ENCODE measurements at places on chromosomes 5 and 9.
A peak's percentile ranks its signal among the peaks of the same experiment; 100 is the strongest.

GRCh38 chr5:132886064-132886823, 12.8 kb downstream of the LEAP2 start:
- no peak for DNase-seq

- no peak for DNase-seq
Observed at GRCh38 chr9:108182950-108183381, 672.8 kb downstream of the ACTL7B start.

DNA sequence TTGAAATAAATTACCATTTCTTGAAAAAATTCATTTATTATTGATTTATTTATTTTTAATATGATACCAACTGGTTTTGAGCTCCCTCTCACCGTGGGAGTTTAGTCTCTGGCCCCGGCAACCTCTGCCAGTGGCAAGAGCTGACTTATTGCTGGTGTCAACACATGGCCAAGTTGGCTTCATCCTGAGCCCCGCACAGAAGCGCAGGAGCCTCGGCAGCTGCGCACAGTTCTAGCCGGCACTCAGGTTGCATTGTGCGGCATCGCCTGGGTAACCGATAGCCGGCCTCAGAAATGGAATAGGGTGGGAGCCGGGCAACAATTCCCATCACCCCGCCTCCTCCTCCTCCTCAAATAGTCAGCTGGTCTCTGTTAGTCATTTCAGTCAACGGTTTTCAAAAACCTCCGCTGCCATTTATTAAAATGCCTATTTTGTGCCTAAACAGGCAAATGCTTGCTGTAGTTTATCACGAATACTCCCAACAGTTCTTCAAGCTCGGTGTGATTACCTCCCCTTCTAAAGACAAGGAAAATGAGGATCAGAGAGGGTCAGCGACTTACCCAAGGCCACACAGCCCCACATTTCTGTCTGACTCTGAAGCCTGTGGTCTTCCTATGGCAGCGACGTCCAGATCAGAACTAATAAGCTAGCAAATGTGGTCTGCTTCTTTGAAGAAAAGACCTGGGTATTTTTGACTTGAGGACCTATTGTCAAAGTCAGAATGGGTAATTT, 15.7 kb upstream of the MSX2 start:
- DNase-seq = no peak

DNA sequence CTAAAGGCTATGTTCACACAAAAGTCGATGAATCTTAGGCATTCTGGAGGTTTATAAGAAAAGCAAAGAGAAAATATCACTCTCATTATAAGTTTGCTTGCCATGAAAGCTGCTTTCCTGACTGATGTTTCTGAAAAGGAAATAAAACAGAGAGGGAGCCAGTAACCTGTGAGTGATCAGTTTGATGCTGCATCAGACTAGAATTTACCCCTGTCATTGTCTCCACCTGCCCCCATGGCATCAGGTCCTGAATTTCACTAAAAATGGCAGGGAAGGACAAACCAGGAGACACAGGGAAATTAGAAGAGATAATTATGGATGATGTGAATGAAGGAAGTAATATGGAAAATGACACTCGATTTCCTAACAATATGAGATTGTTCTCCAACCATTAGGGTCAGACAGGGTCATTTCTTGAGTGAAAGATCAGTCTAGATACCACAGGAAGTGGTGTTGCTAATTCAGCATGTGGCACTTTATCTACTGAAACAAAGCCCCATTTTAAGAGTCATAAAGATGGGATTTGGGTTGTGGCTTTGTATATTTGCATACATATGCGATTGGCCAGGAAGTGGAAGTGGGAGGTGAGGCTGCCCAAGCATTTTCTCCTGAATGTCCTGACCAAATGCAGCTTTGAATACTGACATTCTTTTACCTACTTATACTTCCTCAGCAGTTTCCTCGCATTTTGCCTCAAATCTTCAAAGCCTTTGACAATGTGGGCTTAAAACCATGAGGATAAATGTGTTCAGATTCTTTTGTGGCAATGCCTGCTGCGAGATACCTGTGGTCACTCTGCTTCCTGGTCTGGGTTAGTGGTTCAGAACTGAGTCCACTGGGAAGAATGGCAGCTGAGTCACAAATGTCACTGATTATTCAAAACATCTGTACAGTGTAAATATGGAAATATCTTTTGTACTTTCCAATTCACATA, 29.7 kb downstream of the MEGF10 start:
- no peak for DNase-seq

GRCh38 chr9:100324594-100325200, 28.0 kb downstream of the TEX10 start:
- DNase-seq = no peak

DNA sequence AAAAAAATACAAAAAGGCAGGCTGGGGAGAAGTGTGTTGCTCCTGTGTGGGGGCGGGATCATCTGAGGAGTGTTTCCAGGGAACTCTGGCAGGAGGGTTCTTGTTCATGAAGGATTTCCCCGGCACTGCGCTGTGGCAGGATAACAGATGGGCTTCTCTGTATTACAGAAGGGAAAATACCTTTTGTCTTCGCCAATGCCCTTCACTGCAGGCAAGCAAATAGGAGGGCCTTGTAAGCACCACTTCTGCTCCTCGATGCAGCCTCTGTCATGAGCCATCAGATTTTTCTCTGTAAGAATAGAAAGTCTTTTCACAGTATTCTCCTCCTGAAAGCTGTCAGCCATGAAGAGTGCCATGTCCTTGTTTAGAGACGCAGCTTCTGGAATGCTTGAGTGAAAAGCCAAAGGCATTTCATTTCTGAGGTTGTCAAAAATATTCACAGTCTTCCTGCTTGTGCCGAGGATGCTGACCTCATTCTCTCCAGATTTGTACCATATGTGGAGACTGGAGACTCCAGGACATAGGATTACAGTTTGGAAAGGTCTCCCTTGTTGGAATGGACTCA, 294.0 kb downstream of the YTHDC2 start:
- DNase-seq = peak; percentile 23

DNA sequence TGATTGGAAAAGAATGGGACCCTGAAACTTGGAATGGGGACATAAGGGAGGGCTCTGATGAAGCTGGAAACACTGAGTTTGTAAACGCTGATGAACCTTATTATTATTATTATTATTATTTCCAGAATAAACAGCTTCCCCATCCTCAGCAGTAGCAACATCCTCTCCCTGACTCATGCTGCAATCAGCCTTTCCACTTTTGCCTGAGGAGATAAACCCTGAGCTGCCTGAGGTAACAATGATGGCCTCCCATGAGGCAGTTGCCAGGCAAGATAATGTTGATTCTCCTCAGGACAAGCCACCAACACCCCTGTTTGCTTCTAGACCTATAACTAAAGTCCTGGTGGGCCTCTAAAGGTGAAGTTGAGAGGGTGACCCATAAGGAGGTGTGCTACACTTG, 139.2 kb upstream of the ATP10B start:
- no peak for DNase-seq

GRCh38 chr5:21121213-21121612, 1133.2 kb upstream of the CDH18 start:
- DNase-seq = no peak

DNA sequence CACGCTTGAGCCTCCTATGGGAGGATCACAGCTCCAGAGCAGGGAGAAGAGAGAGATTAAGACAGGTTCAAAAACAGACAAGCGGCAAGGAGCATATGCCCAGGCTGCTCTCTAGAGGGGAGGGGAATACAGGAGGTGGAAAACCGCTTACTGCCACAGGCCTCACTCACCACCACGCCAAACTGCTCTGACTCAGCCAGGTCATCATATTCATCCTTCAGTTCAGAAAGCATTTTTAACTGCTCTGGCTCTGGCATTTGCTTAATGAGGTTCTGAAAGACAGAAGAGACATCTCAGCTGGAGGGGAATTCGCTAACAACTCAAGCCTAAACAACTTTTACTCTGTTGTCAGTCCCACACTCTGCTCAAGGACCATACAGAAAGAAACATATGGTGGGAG, 40.1 kb downstream of the PCDHGC5 start:
- no peak for DNase-seq

DNA sequence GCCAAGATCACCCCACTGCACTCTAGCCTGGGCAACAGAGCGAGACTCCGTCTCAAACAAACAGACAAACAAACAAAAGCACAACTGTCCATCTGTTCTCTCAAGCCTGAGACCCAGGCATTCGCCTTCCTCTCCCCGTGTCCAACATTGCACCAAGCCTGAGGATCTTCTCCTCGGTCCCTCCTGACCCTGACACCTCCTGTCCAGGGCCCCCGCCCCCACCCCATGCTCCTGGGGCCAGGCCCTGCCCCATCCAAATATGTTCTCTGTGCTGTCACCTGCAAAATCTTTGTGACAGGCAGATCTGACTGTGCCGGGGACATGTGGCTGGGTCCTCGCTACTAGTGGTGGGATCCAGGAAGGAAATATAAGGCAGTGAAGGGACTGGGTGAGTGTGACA, 33.4 kb upstream of the UNC5A start:
- DNase-seq = no peak

- DNase-seq = peak; percentile 26
Observed at GRCh38 chr5:127428748-127429147, 88.7 kb upstream of the PRRC1 start.

GRCh38 chr5:35029333-35029732, 18.4 kb downstream of the AGXT2 start:
- DNase-seq = no peak

DNA sequence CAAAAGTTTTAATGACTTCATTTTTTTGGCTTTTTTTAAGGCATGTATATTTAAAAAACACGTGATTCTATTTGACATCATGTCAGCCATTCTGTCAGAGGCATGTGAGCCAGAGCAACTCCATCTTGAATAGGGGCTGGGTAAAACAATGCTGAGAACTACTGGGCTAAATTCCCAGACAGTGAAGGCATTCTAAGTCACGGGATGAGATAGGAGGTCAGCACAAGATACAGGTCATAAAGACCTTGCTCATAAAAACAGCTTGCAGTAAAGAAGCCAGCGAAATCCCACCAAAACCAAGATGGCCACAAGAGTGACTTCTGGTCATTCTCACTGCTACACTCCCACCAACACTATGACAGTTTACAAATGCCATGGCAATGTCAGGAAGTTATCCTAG, 1000.6 kb upstream of the DMAC1 start:
- no peak for DNase-seq
